NCI-H2227 treated with DMSO at 0.1 percent for 48 hours (cell line): ENCODE measurements at places on chromosomes 12 and 14.

DNA sequence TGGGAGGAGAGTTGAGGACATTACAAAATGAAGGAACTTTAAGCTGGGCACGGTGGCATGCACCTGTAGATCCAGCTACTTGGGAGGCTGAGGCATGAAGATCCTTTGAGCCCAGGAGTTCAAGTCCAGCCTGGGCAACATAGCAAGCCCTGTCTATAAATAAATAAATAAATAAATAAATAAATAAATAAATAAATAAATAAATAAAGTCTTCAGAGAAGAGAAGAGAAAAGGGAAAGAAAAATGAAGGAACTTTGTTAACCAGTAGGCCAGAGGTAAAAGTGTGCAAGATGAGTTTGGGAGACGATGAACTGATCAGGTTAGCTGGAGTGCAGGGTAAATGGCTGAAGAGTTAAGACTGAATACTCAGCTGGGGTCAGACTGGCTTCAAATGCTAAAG is 20.1 kb downstream of the PNMA1 start:
- DNase-seq = no peak

DNA sequence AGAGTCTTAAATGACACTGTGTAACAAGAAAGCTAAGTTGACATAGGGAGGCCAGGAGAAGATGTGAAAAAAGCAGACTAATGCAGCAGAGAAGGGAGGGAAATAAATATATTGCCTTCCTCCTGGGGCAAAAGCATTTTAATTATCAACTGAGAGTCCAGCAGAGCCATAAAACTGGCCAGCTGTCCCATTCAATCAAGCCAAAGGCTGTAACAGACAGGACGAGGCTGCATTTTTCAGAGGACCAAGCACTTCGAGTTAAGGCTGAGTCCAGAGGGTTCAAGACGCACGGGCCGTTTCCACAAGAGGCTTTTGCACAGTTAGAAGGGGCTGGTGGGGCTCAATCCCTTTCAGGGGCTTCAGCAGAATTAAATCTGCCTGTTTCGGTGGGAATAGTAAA is 20.4 kb downstream of the MAP3K9 start:
- DNase-seq = no peak

GRCh38 chr12:24415934-24416333 is 466.5 kb upstream of the SOX5 start:
- no peak for DNase-seq

GRCh38 chr12:62211510-62211909 is 48.7 kb upstream of the USP15 start:
- DNase-seq = no peak

- DNase-seq = peak; percentile 29
Measured at GRCh38 chr12:49983892-49984291, 11.1 kb downstream of the AQP6 start.

GRCh38 chr14:105107351-105107750 is 42.1 kb upstream of the GPR132 start:
- no peak for DNase-seq

- DNase-seq = no peak
Measured at GRCh38 chr12:6214633-6215032, 14.4 kb downstream of the CD9 start.

GRCh38 chr12:18257251-18257650 is 4.1 kb upstream of the PIK3C2G start:
- no peak for DNase-seq

DNA sequence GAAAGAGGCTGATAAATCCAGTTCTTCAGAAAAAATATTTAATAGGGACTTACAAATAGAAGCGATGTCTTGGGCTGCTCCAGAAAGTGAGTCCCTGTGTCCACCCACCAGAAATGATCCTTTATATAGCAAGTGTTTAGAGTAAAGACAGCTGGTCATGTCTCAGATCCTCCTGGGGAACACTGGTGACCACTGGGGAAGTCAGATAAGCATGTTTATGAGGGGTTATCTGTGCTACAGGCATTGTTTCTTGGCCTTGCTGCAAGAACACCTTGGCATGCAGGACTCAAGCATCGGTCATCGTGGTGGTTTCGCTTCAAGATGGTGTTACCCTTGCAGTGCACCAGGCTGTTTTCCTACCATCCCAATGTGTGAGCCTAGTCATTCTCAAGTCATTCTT is 27.2 kb downstream of the CPM start:
- no peak for DNase-seq

- no peak for DNase-seq
Measured at GRCh38 chr14:96130391-96130790, 74.2 kb upstream of the BDKRB2 start.
